HuH-7.5 (cell line): ENCODE measurements at places on chromosomes 11 and 22.

DNA sequence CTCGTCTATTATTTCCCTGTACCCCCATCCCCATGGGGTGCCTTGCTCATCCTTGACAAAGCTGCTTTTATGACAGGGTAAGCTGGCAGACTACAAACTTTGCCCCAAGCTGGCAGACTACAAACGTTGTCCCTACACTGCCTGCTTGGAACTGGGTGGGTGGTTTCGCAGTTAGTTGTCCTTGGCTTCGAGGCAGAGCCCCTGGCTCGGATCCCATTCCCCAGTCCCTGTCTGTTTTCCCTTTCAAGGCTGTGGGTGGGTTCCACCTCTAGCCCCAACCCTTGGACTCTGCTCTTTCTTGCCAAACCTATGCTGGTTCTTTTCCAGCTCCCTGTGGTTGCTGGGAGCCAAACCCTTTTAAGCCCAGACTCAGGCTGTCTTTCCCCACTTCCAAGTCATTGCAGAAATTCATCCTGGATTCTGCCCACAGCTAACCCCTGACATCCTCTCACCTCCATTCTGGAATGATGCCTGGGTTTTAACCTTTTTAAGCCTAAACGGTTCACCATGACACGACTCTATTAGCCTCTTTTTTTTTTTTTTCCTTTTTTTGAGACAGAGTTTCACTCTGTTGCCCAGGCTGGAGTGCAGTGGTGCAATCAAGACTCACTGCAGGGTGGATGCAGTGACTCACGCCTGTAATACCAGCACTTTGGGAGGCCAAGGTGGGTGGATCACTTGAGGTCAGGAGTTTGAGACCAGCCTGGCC lies 9.2 kb upstream of the RBM14 start:
- DNase-seq: peak; percentile 71

GRCh38 chr11:74696939-74697675 lies 34.1 kb downstream of the CHRDL2 start:
- no peak for DNase-seq

DNA sequence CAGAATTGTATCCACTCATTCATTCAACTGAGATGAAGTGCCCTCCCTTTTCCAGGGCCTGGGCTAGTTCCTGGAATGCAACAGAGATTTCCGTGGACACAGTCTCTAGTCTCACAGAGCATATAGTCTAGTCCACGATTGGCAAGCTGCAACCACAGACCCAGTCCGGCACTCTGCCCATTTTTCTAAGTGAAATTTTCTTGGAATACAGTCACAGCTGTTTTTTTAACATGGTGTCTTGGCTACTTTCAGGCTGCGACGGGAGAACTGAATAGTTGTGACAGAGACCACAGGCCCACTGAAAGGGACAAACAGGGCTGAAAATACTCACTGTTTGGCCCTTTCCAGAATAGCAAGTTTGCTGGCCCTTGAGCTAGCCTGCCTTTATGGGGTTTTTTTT lies 29.2 kb downstream of the ALG12 start:
- DNase-seq: no peak

- DNase-seq: no peak
Observed at GRCh38 chr11:118287006-118287405, 17.5 kb upstream of the CD3E start.

- DNase-seq: no peak
Observed at GRCh38 chr22:42185915-42186439, 55.4 kb upstream of the CYP2D6 start.

- DNase-seq: peak; percentile 98
Observed at GRCh38 chr11:64846998-64847666, 2.7 kb upstream of the CDC42BPG start.

- no peak for DNase-seq
Observed at GRCh38 chr11:77592727-77593126, 3.0 kb downstream of the AQP11 start.

DNA sequence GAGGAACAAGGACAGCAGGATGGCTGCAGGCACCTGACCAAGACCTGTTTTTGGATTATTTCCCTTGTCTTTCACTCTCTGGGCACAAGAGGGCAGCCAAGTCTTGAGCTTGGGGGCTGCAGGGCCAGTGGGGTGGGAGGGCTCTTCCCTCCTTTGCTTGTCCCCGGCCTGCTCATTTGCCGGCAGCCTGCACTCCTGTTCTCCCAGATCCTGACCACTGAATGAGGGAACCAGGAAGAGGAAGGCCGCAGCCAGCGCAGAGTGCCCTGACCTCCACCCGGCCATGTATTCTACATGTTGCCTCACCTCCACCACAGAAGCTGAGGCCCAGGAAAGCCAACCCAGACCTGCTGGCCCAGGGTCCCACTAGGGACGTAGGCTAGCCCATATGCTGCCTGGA lies 15.5 kb upstream of the NNMT start:
- DNase-seq: no peak

DNA sequence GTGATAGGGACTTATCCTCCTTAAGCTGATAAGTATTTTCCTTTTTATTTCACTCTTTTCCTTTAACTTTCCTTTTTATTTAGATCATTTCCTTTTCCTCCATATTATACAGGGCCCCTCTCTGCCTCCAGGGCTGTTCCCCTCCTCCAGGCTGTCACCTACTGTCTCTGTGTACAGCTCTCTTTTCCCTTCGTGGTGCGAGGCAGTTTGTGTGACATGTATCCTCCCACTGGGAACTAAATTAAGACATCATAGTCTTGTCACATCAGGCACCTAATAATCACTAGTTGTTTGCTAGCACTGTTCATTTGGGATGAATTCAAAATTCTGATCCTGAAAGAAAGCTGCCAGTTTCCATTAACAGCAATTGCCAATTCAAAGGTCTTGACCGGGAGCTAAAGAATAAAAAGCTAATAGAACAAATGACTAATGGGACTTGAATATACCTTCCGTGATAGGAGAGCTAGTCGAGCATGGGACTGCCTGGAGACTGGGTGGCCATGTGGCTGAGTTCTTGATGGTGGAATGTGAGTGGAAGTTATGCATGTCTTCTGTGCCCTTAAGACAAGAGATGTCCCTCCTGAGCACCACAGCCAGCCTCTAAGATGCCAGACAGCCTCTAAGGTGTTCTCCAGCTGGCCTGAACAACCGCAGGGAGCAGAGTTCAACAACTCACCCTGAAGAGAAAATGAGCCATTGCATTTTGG lies 77.7 kb upstream of the LRRC55 start:
- DNase-seq: no peak

- DNase-seq: no peak
Observed at GRCh38 chr22:29105468-29105867, 32.6 kb downstream of the KREMEN1 start.

DNA sequence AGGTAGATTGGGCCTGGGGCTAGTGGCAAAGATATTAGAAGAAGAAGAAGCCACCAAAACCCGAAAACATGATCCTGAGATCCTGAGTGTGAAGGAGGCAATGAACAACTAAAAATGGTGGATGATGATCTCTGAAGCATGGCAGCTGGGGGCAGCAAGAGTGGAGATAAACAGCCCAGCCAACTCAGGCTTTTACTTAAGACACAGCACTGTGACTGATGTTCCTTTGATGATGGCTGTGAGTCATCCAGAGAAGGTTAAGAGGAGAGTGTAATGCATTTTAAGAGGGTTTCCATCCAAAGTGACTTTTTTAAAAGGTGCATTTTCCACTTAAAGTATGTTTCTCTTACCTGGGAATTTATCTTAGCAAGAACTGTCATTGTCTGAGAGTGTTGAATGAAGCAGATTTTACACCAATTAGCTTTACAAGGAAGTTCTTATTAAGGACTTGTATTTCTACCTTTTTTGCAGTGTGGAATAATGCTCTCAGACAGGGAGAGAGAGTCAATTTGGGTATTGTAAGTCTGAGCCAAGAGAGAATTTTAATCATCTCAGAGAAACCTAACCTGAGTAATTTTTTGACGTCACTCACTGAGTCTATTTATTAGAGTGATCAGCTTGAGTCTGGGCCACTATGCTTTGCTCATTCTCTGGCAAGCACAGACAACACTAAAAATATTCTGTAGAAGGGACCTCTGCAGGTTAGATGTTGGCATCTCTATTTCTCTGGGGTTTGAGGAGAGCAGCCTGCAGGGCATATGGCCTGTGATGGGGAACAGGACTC lies 14.1 kb upstream of the CALCB start:
- DNase-seq: no peak

GRCh38 chr11:22559416-22559815 lies 66.2 kb downstream of the FANCF start:
- DNase-seq: no peak

DNA sequence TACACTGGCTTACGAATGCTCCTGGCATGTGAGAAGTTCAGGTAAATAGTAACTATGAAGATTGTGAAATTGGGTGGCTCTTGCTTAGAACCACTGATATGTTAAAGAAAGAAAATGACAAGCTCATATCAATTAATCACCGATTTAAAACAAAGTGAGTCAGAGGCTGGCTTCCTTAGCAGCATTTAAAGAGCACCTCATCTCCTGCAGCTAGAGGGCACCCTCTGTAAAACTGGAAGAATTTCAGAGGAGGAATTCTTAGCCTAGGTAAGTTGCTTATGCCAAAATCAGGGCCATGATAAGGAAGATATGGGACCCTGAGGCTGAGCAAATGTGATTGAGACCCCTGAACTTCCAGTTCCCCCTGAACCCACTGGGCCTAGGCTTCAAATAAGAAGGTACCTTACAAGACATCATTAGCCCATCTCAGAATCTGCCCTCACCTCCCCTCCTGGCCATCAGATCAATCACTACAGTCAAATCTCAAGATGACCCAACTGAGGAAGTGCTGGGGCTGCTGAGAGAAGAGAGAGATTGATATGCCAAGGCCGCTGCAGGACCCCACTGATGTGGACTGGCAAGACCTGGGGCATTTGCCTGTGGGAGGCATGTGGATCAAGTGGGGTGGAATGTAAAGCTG lies 8.6 kb upstream of the CD3E start:
- no peak for DNase-seq

GRCh38 chr11:66064571-66064970 lies 5.5 kb upstream of the PACS1 start:
- DNase-seq: no peak

DNA sequence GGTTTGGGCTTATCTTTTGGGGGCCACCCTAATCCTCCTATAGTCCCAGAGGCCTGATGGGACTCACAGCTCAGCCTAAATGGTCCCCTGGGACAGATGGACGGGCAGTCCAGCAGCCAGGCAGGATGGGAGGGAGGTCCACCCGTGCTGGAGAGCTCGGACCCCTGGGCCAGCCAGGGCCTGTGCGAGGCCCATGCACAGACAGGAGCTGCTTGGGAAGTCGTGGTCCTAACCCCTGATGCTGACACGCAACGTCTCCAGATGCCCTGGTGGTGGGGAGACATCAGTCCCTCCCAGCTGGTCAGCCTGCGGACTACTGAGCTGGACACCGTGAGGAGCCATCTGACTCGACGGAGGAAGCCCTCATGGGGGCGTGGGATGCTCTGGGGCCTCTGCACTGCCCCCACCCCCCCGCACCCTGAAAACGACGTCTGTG lies 31.2 kb upstream of the MUC5AC start:
- DNase-seq: no peak

DNA sequence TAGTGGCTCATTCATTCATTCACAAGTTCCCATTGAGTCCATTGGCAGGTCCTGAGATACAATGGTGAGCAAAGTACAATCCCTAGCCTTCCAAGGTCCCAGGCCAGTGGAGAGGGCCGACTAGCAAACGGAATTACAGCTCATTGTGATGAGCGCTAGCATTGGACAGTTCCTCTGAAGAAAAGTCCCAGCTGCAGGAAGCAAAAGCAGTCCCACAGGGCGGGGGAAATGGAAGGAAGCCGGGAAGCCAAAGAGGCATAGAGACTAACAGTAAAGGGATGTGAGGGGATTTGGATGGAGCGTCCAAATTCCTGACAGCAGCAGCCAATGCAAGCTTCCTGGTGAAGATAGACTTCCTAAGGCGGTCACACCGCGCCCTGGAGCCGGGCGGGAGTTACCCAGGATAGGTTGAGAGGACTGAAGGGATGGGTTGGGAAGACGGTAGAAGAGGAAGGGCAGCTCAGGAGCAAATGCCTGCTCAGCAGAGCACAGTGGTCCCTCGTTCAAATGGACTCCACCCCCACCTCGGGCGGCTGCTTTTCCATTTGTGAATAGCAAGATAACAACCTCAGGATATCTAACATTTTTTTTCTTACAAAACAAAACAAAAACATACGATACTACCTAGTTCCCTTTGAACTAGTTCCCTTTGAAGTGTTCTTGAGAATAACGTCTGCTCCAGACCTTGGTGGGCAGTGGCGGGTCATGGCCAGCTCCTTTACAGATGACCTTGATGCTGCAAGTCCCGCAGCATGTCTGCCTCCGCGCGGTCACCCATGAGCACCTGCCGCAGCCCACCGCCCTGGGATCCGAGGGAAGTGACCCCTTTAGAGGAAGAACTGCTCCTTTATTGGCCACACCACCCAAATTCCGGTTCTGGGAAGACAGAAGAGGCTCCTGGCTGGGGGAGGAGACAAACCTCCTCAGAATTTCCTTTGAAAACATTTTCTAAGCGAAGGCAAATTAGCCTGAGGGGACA lies 132.9 kb downstream of the RASSF10 start:
- no peak for DNase-seq

- no peak for DNase-seq
Observed at GRCh38 chr11:2731130-2732125, 31.6 kb upstream of the KCNQ1OT1 start.

DNA sequence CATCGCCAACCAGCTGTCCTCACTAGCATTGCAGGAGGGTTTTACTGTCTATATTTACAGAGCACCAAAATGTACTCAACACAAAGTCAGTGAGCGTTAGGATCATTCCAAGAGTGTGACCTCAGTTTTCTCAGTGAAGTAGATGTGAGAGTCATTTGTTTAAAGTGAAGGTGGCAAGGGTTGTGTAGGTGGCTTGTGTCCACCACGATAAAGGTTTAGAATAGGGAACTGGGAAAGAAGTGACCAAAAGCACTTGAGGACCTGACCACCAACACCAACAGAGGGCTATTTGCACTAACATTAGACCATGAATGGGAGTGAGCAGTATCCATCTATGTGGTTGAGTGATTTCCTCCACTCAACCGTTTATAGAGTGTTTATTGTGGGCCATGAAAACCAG lies 152.5 kb upstream of the POU2AF2 start:
- no peak for DNase-seq

GRCh38 chr22:46948411-46949144 lies 186.1 kb downstream of the TBC1D22A start:
- DNase-seq: no peak

- no peak for DNase-seq
Observed at GRCh38 chr22:38489142-38489541, 17.0 kb downstream of the DDX17 start.

GRCh38 chr11:75677909-75678308 lies 9.1 kb upstream of the MAP6 start:
- no peak for DNase-seq
